ENCODE measurements at places on chromosomes 2 and 18.

GRCh38 chr2:20682167-20682920 is 15.4 kb downstream of the GDF7 start:
- DNase-seq, result no peak

- no peak for DNase-seq
Measured at GRCh38 chr18:48848641-48849143, 102.1 kb downstream of the SMAD7 start.

GRCh38 chr2:127884436-127884835 is 1.3 kb downstream of the AMMECR1L start:
- DNase-seq, result no peak

DNA sequence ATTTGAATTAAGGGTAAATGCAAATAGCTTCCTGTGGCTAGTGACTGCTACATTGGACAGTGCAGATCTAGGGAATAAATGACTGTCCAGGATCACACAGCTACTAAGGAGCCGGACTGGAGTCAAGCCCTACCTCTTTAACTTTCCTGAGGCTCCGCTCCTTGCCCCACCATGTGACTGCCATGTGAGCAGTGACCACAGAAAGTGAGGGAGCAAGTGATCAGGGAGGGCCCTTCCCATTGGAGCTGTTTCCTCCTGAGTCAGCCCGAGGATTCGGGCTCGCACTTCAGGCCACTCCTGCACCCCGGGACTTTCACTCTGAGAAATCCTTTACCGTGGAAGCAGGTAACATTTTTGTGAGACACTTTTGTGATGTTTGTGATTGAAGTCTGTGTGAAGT is 198.0 kb downstream of the ANKRD30B start:
- no peak for DNase-seq

DNA sequence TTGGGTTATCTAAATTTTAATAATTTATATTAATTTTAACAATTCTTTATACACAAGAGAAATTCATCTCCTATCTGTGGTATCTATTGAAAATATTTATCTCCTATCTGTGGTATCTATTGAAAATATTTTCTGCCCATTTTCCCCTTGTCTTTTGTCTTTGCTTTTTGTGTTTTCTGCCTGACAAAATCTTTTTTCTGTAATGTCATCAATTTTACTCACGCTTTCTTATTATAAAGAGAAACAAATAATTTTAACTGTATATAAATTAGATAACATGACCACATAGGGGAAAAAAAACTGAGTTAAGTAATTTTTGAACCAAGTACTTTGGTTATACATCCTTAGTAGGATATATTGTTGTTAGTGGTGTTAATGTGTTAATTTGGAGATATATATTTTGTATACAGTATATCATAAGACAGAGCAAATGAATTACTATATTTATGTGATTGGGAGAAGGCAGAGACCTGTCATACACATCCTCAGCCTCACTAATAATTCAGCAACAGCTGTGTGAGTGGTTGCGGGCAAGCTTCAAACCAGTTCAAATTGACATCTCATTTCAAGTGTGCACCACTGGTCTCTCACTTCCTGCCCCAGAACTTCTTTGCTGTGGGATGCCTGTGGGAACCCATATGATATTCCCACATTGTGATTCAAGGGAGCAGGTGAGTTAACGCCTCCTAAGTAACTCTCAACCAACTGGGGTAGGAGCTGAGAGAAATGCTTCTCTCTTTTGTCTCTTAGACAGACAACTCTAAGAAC is 292.4 kb downstream of the SP3 start:
- no peak for DNase-seq

DNA sequence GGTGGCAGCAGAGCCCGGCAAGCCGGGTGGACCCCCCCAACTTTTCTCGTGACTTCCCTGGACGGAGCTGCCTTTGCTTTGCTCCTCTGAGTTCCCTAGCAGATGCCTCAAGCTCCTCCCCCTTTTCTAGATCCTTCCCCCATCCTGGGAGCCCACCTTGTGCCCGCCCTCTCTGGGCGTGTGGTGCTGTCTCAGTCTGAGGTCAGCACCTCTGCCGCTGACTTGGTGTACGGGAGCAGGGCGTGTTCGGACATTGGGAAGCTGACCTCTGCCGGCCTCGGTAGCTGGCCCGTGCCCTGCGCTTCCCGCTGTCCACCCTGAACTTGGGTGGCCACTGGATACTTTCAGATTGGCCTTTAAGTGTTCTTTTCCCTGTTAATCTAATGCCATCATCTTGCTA is 19.6 kb upstream of the ESPNL start:
- no peak for DNase-seq

DNA sequence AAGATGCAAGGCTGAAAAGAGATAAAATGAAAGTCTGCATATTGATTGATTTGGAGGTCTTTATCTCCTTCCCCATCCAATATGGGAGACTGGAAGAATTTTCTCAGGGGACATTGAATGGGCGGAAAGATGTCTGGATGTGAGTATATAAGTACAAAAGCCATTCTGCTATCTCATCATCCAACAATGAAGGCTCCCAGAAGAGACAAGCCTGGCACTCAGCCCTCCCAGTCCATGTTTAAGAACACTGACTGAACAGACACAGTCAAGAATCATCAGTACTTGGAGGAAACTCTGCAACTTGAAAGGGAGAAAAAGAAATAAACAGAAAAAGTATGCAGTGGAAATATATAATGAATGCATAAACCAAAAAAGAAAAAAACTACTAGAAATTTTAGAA is 80.9 kb downstream of the PTRHD1 start:
- DNase-seq, result no peak

GRCh38 chr18:984004-984403 is 79.3 kb downstream of the ADCYAP1 start:
- no peak for DNase-seq

DNA sequence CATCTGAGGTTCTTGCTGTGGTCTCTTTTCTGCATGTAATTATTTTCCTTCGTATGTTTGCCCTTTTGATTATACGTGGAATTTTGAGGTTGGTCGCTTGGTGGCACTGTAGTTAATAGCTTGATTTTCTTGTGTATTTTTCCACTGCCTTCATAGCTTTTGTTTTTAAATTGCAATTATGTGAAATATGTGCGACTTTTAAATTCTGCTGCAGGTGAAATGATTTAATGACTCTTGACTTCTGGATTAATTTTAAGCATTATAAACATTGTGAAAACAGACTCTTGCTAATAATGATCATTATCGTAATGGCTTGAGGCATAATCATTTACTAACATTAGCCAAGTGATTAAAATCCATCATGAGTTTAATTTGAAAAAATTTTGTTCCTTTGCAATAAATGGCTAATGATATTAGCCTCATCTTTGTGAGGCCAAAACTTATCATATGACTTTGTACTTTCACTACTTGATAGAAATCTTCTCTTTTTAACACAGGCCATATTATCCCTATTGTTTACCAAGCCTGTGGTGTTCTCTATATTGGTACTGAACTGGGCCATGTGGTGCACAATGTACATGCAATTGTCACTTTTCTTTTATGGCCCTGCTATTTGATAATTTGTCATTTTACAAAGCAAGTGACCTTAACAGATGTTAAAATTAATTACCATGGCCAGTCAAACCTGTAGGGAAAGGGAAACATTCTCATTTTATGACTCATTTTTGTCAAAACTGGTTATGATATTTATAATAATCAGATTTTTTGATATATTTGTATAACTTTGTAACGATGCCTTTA is 62.8 kb upstream of the NEUROD1 start:
- DNase-seq, result peak; percentile 59

DNA sequence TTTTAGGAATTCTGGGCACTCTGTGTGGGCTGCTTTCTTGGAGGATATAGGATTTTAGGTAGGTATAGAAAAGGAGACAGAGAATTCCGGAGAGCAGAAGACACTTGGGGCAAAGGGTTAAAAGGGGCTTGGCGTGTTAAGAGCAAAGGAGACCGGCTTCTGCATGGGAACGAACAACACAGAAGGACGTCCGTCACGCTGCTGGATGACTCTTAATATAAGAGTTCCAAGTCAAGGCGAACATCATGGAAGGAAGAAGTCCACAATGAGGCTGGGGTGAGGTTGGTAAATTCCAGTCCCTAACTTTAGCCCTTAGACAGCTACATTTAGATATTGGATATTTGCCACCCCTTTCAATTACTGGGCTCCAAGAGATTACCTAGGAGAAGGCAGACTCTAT is 15.9 kb upstream of the SLC20A1 start:
- DNase-seq, result no peak

DNA sequence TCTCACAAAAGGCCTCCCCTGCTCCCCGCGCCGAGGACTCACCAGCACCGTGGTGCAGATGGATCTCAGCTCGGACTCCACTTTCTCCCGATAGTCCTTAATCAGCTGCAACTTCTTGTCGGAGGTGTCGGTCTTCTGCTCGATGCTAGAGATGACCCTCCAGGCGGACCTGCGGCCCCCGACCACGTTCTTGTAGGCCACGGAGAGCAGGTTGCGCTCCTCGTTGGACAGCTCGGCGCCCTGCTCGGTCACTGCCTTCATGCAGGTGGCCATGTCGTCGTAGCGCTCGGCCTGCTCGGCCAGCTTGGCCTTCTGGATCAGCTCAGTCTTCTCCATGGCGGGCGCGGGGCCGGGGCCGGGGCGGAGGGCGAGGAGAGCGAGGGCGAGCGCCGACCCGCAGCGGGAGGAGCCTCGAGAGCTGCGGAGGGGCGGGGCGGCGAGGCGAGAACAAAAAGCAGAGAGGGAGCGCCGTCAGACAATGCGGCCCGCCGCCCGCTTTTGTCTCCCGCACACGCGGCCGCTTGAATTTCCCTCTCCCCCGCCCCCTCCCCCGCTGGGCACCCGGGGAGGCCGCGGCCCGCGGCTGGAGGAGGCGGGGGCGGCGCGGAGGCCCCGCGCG is 571 bp downstream of the YWHAQ start:
- DNase-seq, result peak; percentile 90

GRCh38 chr2:40200366-40200915 is 251.4 kb downstream of the SLC8A1 start:
- no peak for DNase-seq

GRCh38 chr18:80103231-80103630 is 5.8 kb upstream of the ADNP2 start:
- DNase-seq, result no peak

GRCh38 chr18:3055816-3056215 is 42.9 kb upstream of the LPIN2 start:
- DNase-seq, result no peak

DNA sequence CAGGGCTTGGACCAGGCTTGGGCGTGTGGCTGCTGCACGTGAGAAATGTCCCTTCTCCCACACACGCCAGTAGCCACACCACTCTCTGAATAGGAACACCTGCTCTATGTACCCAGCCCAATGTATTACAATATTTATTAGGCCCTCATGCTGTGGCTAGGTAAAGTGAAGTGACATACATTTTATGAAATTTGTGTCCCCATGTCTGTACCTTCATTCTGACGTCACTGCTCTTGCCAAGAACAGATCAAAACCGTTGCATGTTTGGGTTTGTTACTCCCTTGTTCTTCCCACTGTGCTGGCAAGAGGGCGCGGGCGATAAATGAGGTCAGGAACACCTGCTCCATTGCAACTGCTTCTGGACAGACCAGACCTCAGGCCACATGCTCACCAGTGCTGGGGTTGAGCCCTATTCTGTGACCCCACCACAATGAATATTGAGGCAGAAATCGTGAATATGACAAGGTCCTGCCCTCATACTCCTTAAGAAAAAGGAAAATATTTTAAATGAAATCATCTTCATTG is 436.4 kb upstream of the SALL3 start:
- no peak for DNase-seq

- no peak for DNase-seq
Measured at GRCh38 chr2:160221391-160222276, 21.6 kb upstream of the ITGB6 start.

- no peak for DNase-seq
Measured at GRCh38 chr2:147037048-147037447, 807.8 kb upstream of the ACVR2A start.

- no peak for DNase-seq
Measured at GRCh38 chr2:45330108-45330507, 281.0 kb downstream of the SRBD1 start.

- DNase-seq, result no peak
Measured at GRCh38 chr2:237978058-237978712, 11.4 kb downstream of the UBE2F start.

GRCh38 chr2:219327719-219328118 is 4.8 kb downstream of the RESP18 start:
- peak; percentile 23 for DNase-seq

DNA sequence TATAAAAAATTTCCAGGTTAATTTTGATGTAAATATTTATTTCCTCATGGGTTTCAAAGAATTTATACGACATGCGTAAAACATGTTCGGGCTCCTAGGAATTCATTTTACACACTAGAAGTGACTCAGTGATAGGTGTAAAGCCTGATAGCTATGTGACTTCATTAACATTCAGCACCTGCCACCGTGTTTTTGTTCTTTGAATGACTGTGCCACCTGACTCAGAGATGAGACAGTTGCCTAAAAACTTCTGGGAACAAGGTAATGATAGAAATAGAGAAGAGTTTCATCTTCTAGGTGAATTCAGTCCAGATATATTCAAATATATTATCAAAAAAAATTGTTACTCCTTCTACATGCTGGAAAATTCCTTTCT is 10.0 kb downstream of the IL1R2 start:
- DNase-seq, result no peak

DNA sequence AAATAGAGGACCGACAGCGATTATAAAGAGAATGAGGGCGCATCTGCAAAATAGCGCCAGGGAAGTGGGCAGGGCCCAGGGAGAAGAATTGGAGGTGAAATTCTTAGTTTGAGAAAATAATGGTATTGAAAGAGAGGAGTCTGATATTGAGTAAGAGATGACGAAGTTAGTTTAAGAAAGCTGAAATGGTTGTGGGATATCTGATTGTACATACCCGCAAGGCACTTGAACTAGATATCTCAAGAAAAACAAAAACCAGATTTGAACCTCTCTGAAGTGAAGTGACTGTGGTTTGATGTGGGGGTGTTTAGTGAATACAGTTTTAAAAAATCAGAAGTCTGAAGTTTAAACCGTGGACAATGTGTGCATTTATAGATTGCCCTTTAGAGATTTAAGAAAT is 38.9 kb downstream of the ZNF532 start:
- DNase-seq, result no peak

DNA sequence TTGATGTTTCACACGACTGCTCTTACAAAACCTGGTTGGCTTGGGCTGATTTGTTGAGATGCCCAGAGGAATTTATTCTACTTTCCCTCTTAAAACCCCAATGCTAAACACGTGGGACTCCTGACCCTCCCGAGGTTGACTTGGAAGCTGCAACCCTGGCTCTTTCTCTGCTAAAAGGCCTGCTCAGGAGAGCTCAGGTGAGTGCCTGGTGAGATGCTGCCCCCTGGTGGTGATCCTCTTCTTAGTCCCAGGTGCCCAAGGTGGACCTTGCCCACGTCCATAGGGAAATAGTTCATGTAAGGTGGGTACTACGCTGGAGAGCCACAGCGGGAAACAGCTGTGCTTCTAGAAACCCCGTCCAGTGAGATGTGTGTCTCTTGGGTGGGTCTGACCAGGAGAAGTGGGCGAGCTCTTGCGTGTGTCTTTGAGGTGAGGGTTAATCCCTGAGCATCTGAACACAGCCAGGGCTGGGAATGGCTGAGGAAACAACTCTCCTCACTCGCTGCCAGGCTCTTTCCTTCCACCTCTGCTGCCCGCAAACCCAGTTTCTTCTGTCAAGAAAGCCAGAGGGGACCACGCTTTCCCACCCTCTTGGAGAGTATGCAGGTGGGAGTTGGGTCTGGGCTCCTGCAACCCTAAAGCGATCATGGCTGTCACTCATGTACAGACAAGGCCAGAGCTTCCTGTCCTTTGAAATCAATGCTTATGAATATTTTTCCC is 25.5 kb upstream of the PXDN start:
- DNase-seq, result peak; percentile 65

Measured in retina (tissue), 1 donor.